ENCODE measurements at places on chromosomes 16 and 17. TPM values are rescaled to one million over a fixed set of nuclear protein-coding genes. Genes with fewer than 3 reads are reported as not detected.

Gene MYCBPAP
- 9.2 TPM for total RNA-seq

Gene KRT15
- total RNA-seq = not detected

Gene MT4
- not detected for total RNA-seq

Gene CACNG4
- total RNA-seq = not detected

Gene LPO
- not detected for total RNA-seq

Gene AARS1
- 96.7 TPM for total RNA-seq

Gene NETO2
- total RNA-seq = 0.30 TPM

Measured in naive thymus-derived CD4-positive, alpha-beta T cell (primary cell).